ENCODE measurements at places on chromosomes 6 and 20. TPM values are rescaled to one million over a fixed set of nuclear protein-coding genes. Genes with fewer than 3 reads are reported as not detected.

EYS gene
- not detected for total RNA-seq

SLC22A16 gene
- total RNA-seq: not detected

PEDS1 gene
- total RNA-seq: 25.2 TPM

SLC17A4 gene
- not detected for total RNA-seq

PTCRA gene
- not detected for total RNA-seq

DUSP22 gene
- total RNA-seq: 33.2 TPM

SNAP91 gene
- not detected for total RNA-seq

MYCT1 gene
- not detected for total RNA-seq

BMP6 gene
- total RNA-seq: not detected

ADTRP gene
- 11.3 TPM for total RNA-seq

TBXT gene
- total RNA-seq: not detected

ERVFRD-1 gene
- total RNA-seq: 0.08 TPM

RTN4IP1 gene
- total RNA-seq: 4.8 TPM

ROS1 gene
- not detected for total RNA-seq

NXT1 gene
- total RNA-seq: 26.4 TPM

TREML1 gene
- not detected for total RNA-seq

EPHA7 gene
- total RNA-seq: not detected

EGFL8 gene
- 14.5 TPM for total RNA-seq

DYNLT2 gene
- 1.7 TPM for total RNA-seq

TSHZ2 gene
- total RNA-seq: 12.2 TPM

KCNK5 gene
- total RNA-seq: 3.1 TPM

PERP gene
- 4.4 TPM for total RNA-seq

VSX1 gene
- total RNA-seq: not detected
